ENCODE measurements at places on chromosomes 2 and 18. TPM values are rescaled to one million over a fixed set of nuclear protein-coding genes. Genes with fewer than 3 reads are reported as not detected.

Gene DYNAP
- polyA plus RNA-seq: not detected

Gene GCG
- polyA plus RNA-seq: 14.4 TPM

DNA sequence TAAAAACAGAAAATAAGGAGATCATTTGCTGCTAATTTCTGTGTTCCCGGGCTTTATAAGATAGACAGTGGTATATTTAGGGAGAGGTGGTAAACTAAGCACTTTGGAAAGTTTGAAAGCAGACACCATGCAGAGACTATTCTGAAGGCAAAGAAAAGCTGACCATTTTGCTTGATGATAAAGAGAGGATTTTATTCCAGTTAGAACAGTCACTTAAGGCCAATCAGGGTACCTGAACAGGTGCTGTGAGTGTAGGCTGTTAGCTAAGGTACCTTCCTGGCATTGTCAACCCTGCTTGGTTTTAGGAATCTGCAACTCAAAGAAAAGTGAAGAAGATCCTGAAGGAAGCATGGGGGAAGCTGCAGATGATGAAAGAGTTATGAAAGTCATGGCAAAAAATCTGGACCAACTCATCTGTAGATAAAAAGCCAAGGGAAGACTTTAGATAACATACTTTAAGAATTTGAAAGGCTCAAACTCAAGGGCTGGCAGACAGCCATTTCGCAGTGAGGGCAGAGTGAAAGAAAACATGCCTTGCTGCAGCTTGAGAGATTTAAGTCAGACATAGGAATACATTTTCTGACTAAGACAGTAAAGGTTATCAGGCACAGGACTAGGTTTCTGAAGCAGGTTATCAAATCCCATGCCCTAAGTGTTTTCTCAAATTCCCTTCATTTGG, 80.1 kb upstream of the ARL5A start:
- no peak for DNase-seq

GRCh38 chr2:186575302-186575701, 14.6 kb upstream of the ITGAV start:
- DNase-seq: peak; percentile 97

GRCh38 chr2:1791685-1792435, 47.5 kb upstream of the PXDN start:
- peak; percentile 67 for DNase-seq

DNA sequence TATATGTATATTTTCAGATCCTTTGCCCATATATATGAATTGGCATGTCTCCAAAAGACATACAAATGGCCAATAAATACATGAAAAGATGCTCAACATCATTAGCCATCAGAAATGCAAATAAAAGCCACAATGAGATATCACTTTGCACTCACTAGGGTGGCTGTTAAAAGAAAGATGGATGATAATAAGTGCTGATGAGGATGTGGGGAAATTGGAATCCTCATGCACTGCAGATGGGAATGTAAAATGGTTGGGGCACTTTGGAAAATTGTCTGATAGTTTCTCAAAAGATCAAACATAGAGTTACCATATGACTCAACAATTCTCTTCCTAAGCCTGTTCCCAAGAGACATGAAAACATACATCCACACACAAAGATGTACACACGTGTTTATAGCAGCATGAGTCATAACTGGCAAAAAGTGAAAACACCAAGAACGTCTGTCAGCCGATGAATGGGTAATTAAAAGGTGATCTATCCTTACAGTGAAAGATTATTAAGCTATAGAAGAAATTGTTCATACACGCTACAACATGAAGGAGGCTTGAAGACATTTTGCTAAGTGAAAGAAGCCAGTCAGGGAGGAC, 19.7 kb downstream of the NGEF start:
- DNase-seq: no peak

- no peak for DNase-seq
These were observed 8.8 kb upstream of the GBX2 start for GRCh38 chr2:236176951-236177350.

Gene SULT1C2
- 0.22 TPM for polyA plus RNA-seq

DNA sequence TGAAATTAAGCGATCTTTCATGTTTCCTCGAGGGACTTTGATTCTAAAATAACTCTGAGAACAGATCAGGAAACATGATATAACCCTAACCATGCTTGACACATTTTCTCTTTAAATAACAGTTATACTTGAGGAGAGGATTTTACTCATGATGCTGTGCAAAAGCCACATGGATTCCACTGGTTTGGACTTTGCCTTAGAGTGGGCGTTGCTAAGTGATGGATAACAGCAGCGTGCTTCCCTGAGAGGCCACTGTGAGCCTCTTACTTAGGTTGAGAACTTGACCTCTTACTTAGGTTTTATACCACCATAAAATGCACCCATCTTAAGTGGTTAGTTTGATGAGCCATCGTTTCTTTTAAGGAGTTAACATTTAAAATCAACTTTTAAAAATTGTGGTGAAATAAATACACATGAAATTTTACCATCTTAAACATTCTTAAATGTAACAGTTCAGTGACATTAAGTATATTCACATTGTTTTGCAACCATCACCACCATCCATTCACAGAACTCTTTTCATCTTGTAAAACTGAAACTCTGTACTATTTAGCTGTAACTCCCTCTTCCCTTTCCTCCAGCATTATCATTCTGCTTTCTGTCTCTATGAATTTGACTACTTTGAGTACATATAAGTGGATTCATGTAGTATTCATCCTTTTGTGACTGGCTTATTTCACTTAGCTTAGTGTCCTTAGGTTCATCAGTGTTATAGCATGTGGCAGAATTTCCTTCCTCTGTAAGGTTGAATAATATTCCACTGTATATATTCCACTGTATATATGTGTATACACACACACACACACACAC, 22.6 kb downstream of the ANXA4 start:
- DNase-seq: no peak

- DNase-seq: no peak
These were observed 96.6 kb downstream of the SOCS6 start for GRCh38 chr18:70385474-70385873.

- no peak for DNase-seq
These were observed 27.7 kb downstream of the SNORC start for GRCh38 chr2:232897598-232898408.

Gene CCBE1
- 4.8 TPM for polyA plus RNA-seq

DNA sequence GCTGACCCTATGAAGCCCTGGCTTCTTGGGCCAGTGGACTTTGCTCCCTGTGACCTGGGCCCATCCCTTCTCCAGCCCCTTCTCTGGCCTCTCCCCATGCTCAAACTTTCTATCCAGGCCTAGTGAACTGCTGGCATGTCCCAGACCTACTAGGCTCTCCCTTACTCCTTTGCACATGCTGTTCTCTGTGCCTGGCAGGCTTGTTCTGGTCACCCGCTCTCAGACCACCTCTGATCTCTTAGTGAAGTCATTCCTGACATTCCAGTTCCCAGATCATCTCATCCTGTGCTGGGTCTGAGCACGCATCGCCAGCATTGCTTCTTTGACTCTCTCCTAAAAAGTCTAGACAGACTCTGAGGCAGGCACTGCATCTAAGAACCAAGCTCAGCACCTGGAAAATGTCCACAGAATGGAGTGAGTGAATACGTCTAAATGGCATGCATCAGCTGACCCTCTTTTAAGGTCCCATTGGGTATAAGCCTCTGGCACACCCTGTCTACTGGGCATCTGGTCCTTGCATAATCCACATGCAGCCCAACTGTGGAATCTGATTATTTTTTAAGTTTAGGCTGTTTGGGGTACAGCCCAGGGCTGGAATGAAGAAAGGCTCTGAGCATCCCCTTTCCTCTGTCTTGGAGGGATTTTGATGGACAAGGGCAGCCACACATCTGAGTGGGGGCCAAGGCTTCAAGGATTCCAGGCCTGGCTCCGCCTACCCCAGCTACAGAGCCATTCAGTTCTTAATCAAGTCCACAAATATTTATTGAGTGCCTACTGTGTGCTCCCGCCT, 130.6 kb upstream of the HAAO start:
- DNase-seq: no peak

DNA sequence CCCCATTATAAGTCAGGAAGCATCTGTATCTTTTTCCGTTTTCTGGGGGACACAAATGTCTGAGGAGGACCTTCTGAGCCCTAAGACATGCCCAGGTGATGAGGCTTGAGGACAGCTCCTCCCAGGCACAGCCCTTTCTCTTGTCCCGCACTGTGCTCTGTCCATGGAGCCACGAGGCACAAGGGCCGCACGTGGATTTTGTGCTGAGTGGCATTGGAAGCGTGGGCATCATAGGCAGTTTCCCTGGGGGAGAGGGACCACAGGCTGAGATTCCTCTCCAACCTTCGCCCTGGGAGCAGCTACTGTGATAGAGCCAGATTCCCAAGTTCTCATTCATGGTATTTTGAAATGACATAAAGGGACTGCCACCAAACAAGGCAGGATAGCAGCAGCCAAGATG, 139.9 kb downstream of the SH3RF3 start:
- DNase-seq: no peak

Gene ANKRD62
- not detected for polyA plus RNA-seq

DNA sequence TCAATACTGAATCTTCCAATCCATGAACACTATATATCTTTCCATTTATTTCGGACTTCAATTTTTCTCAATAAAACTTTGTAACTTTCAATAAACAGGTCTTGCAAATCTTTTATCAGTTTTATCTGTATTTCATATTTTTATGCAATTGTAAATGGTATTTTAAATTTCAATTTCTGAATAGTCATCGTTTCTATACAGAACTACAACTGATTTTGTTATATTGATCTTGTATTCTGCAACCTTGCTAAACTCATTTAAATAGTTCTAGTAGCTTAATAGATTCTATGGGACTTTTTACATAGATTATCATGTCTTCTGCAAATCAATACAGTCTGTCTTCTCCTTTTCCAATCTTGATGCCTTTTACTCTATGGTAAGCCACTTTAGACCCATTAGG, 90.4 kb downstream of the FAM228A start:
- DNase-seq: no peak

GRCh38 chr18:22424565-22424963, 6.8 kb upstream of the CTAGE1 start:
- DNase-seq: no peak

- no peak for DNase-seq
These were observed 95.7 kb downstream of the USP40 start for GRCh38 chr2:233470839-233471238.

- DNase-seq: no peak
These were observed 834.0 kb upstream of the FSHR start for GRCh38 chr2:49988276-49988675.

GRCh38 chr18:5413447-5413846, 117.9 kb upstream of the ZBTB14 start:
- no peak for DNase-seq

GRCh38 chr2:160931531-160931930, 228.7 kb upstream of the TANK start:
- DNase-seq: no peak

DNA sequence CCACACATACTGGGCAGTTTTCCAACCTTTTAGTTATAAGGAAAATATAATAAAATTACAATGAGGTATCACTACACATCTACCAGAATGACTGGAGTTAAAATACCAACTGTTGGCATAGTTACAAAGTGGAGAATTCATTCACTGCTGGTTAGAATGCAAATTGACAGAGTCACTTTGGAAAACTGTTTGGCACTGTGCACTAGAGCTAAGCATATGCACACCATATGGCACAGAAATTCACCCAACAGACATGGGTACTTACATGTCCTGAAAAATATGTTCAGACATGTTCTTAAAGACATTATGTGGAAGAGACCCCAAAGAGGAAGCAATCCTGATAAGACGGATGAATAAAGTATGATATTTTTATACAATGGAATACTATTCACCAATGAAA, 686.1 kb upstream of the RAB6C start:
- DNase-seq: no peak

DNA sequence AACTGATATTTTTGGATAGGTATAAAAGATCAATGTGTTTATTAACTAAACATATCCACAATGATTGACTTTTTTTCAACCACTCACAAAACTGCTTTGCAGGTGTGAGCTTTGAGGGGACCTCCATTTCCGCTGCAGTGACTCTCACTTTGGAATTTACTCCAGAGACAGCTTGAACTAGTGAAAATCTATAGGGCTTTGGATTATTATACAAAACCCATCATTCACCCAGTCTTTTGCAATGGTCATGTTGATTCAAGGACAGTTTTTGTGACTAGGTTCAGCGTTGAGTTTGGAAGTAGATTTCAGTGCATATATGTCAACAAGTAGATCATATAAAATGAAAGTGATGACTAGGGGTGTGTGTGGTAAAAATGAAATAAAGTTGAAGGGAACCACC, 87.7 kb downstream of the EHBP1 start:
- DNase-seq: no peak

Gene IHH
- not detected for polyA plus RNA-seq

Gene E2F6
- 19.6 TPM for polyA plus RNA-seq

Gene PELI1
- 20.1 TPM for polyA plus RNA-seq

GRCh38 chr18:51867767-51868166, 472.2 kb upstream of the DCC start:
- peak; percentile 38 for DNase-seq

Gene SDC1
- polyA plus RNA-seq: 7.2 TPM

DNA sequence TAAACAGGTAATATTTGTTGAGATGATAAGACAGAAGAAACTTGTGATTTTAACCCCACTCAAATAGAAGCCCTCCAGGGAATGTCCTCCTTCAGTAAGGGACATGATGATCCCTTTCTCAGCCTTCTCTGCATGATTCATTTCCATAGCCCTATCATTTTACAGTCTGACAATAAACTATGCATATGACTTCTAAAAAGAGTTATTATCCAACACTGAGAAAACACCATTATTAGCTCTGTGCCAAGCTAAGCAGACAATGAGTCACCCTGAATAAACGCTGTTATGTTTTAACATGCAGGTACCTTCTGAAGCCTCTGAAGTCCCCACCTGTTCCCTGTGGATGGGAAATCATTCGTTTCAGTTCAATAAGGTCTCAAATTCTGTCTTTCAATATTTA, 54.7 kb downstream of the DTNB start:
- peak; percentile 6 for DNase-seq

DNA sequence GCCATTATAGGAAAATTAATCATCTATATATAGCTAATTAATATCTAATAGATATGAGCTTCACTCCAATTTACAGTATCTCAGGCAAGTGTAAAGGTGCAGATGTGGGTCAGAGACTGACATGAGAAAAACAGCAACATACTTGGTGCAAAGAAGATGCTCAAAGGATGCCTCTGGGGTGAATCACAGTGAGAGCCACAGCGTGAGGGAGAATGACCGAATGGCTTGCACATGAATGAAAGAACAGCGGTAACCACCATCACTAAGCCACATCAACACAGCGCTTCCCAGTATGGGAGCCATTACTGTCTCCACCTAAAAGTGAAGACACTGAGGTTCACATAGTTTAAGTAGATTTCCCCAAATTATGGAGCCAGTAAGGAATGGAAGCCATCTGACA, 423.4 kb upstream of the ID2 start:
- no peak for DNase-seq

GRCh38 chr2:26081556-26081955, 47.7 kb downstream of the RAB10 start:
- DNase-seq: no peak

GRCh38 chr2:239208465-239209180, 192.2 kb downstream of the HDAC4 start:
- DNase-seq: no peak
